Large intestine (tissue), 12 donors: ENCODE measurements at places on chromosomes 13 and 19. TPM values are rescaled to one million over a fixed set of nuclear protein-coding genes. Genes with fewer than 3 reads are reported as not detected.

CCDC169 gene
- polyA plus RNA-seq, result 3.0 TPM

ZNF304 gene
- 11.1 TPM for polyA plus RNA-seq

CYP2F1 gene
- 0.06 TPM for polyA plus RNA-seq

HSPH1 gene
- polyA plus RNA-seq, result 65.7 TPM

CGB2 gene
- not detected for polyA plus RNA-seq

CEACAM16 gene
- not detected for polyA plus RNA-seq

MYBPC2 gene
- 0.37 TPM for polyA plus RNA-seq

- DNase-seq, result no peak
These were observed 27.7 kb downstream of the ATP4B start for GRCh38 chr13:113630296-113630695.

DNA sequence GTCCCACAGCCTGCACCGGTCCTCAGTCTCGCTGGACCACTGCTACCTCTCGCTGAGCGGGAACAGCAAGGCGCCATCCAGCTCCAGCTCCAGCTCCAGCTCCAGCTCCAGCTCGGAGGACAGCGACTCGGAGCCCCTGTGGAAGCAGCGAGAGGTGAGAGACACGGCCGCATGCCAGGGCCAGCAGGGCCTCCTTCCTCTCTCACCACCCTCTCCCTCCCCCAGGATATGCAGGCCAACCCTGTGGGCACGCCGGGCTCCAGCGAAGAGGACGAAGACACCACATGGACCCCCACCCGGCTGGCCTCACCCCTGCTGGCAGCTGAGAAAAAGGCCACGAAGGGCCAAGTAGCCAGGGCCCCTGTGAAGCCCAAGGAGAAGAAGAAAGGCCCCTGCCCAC is 7.3 kb downstream of the SIX5 start:
- DNase-seq, result no peak

GRCh38 chr13:98827449-98827848 is 75.0 kb upstream of the SLC15A1 start:
- DNase-seq, result no peak

DNA sequence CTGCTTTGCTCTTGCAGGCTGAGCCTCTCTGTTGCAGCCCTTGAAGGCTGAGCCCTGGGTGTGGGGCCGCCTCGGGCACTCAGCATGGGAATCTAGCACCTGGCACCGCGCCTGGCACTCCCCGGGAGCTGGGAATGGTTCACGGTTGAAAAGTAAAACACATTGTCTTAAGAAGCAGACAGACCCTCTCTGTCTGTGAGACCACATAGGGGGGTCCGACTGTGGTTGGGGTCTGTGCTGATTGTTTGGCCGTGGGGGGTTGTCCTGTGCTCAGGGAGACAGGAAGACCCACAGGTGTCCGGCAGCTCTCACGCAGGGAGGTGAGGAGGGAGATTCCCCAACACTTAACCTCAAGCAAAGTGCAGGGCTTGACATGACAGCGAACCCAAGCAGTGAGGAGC is 64.8 kb downstream of the SOX1 start:
- DNase-seq, result no peak

DNA sequence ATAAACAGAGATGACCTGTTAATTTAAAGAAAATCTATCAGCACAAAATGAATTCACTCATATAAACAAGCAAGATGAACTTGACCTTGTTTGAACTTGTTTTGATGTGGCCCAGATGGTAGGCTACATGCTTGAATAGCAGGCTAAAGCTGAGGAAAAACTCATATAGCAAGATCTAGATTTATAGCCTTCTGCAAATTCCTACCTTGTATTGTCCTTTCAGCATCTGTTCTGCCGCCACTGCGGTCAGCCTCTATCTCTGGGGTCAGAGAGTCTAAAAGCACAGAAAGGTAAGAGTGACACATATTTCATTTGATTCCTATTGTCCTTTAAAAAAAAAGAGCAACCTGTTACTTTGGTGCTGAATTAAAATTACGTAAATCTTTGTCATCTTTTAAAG is 392.1 kb downstream of the DACH1 start:
- no peak for DNase-seq

- no peak for DNase-seq
These were observed 93.9 kb downstream of the DOCK9 start for GRCh38 chr13:98883998-98884397.

- DNase-seq, result no peak
These were observed 31.3 kb upstream of the PEPD start for GRCh38 chr19:33552928-33553279.

DNA sequence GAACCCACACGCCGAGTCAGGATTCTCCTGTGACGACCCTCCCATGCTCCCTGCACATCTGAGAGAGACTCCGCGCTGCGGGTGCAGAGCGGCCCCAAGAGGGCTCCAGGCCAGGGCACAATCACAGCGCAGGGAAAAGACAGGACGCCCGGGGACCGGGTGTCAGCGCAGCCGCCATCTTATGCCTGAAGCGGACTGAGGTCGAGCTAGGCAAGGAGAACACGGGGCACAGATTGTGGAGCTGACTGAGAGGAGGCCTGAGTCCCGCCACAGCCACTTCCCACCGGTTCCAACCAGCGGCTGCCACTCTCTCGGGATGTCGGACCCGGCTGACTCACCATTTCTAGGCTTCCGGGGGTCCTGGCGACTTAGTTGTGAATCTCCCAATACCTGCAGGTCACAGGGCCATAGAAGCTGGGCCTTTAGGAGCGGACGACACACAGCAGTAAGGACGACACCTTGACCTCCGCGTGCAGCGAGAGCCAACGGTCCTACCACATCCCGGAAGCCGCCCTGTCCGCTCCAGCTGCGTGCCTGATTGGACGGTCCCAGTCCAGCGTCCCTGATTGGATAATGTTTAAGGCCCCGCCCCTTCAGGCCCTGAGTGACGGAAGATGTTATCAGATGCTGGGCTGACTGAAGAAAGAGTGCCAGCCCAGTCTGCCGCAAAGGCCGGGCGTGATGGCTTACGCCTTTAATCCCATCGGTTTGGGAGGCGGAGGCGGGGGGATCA is at the start of gene ZNF728:
Gene ZNF728, minus strand, starts transcription at position 487 of the 733 bp plus-strand sequence. Its CDS starts 146 bp downstream, at position 341.
- DNase-seq, result no peak

DNA sequence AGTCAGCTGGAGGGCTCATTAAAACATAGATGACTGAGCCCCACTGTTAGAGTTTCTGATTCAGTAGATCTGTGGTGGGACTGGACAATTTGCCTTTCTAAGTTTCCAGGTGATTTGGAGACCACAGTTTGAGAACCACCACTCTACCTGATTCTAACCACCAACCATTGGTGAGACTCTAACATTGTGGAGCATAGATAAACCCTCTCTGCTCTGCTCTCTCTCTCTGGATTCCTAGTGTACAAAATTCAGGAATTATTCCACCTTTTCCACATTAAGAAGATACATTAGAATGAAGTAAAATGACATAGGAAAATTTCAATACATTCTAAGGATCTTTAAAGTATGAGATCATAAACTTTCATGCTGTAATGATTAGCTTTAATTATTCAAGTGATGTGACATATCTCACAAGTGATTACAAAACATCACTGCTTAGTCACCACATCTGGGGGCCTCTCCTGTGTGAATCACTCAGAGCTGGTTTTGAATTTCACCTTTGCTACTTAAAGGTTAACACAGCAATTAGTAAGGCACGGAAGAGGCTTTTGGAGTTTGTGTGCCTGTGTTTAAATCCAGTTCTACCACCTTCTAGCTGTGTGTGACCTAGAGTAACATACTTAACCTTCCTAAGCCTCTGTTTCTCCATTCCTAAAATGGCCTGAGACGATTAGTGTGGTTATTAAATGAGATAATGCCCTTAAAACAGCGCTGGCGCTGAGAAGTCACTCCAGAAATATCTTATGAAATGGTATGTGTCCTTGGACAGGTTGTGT is 78.5 kb upstream of the NBEA start:
- DNase-seq, result peak; percentile 51
